ENCODE measurements at places on chromosomes 13 and 19. TPM values are rescaled to one million over a fixed set of nuclear protein-coding genes. Genes with fewer than 3 reads are reported as not detected.

MED16 gene
- total RNA-seq, result 28.8 TPM

ANKLE1 gene
- 0.59 TPM for total RNA-seq

LIG4 gene
- 15.1 TPM for total RNA-seq

ERICH4 gene
- not detected for total RNA-seq

LRRC25 gene
- total RNA-seq, result not detected

PRTN3 gene
- not detected for total RNA-seq

IGFL3 gene
- 2.4 TPM for total RNA-seq
